NCI-H82 (cell line): ENCODE measurements at places on chromosomes 2 and 18.

DNA sequence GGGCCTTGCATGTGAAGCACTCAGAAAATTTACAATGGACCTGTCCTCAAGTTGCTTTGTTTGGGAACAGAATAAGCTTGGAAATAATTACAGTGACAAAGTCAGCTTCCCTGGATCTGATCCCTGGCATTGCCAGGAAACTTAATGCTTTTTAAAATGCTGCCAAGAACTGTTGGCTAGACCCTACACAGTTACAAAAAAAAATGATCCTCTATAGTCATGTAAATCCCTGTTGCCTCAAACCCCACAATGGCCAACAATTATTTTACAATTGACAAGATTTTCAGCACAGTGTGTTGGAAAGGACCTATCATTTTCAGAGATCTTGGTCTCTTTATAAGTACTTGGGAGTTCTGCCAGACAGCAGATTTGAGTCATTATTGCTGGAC lies 470.4 kb upstream of the ACVR2A start:
- no peak for DNase-seq

GRCh38 chr18:45826084-45826483 lies 609 bp downstream of the SIGLEC15 start:
- no peak for DNase-seq

- no peak for DNase-seq
Measured at GRCh38 chr2:237150831-237151375, 65.2 kb downstream of the COPS8 start.

GRCh38 chr2:221614274-221614673 lies 42.2 kb upstream of the EPHA4 start:
- DNase-seq = no peak

GRCh38 chr2:9002313-9002636 lies 1.2 kb downstream of the MBOAT2 start:
- DNase-seq = no peak

DNA sequence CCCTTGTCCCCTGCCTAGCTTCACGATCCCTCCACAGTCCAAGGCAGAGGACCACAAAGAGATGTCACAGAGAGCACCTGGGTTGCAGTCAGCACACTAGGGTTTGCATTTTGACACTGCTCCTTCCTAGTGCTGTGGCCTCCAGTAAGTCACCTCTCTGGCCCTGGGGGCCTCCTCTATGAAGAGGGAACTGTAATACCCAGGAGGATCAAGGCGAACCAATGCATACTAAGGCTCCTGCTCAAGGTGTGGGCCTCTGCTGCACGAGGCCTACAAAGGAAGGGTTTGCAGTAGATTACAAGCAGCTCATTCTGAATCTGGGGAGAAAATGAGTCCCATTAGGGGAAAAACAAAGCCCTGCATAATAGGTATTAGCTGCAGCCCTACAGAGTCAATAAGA lies 72.3 kb upstream of the FZD7 start:
- DNase-seq = no peak

DNA sequence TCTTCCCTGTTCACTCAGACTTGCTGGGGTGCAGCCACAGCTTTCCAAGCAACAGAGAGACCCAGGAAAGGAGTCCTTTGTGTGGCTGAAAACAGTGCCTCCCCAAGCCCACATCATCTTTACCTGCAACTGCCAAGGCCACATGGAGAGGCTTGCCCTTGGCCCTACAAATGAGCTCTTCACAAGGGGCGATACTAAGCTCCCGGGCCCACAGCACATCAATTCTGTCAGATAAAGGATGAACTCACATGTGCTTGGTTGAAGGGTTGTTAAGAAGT lies 42.3 kb upstream of the SH3RF3 start:
- no peak for DNase-seq
